ENCODE measurements at places on chromosomes 6 and 20.
A peak's percentile ranks its signal among the peaks of the same experiment; 100 is the strongest.

- DNase-seq: no peak
Measured at GRCh38 chr6:101344885-101345284, 48.6 kb upstream of the GRIK2 start.

GRCh38 chr6:104134876-104135275 lies 724.8 kb downstream of the HACE1 start:
- no peak for DNase-seq

GRCh38 chr20:62141397-62142251 lies 1.6 kb downstream of the PSMA7 start:
- peak; percentile 25 for DNase-seq

DNA sequence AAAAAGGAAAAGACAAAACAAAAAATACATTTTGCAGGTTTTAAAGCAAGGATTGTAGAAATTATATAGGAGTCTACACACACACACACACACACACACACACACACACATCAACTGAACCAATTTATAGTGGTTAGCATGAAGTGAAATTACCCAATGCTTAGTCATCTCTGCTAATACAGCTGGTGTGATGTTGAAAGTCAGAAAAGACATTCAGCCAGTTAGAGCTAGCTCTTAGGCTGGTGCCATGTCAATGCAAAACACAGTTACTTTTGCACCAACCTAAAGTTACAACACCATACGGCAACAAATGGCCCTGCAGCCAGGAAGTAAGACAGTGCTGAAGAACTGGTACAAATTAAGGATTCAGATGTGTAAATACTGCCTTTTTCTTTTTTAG lies 15.2 kb downstream of the FAM210B start:
- peak; percentile 20 for DNase-seq

DNA sequence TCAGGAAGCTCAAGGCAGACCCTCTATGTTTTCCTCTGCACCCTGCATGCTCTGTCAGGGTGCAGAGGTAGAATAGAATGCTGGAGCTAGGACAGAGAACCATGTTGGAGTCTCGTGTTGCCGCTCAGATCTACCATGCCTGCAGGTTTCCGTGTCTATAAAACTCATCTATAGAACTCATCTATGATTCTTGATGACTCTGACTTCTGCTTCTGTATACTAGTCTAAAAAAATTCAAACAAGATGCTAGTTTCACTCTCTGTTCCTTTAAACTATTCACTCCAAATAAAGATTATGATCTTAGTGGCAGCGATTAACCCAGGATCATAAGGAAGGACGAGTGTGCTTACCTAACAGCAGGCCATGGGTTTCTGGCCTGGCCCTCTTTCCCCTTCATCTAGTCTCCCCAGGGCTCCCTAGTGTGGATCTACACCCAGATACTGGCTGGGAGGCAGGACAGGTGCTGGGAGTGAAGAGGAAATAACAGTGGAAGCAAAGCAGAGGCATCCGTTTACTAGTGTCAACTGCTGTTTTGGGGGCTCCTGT lies 162.7 kb upstream of the SUPT3H start:
- DNase-seq: no peak

GRCh38 chr6:105087571-105088211 lies 92.1 kb downstream of the POPDC3 start:
- peak; percentile 63 for DNase-seq

- DNase-seq: no peak
Measured at GRCh38 chr20:22801528-22801927, 217.2 kb upstream of the FOXA2 start.

GRCh38 chr20:50120935-50121693 lies 8.2 kb upstream of the UBE2V1 start:
- peak; percentile 66 for DNase-seq

DNA sequence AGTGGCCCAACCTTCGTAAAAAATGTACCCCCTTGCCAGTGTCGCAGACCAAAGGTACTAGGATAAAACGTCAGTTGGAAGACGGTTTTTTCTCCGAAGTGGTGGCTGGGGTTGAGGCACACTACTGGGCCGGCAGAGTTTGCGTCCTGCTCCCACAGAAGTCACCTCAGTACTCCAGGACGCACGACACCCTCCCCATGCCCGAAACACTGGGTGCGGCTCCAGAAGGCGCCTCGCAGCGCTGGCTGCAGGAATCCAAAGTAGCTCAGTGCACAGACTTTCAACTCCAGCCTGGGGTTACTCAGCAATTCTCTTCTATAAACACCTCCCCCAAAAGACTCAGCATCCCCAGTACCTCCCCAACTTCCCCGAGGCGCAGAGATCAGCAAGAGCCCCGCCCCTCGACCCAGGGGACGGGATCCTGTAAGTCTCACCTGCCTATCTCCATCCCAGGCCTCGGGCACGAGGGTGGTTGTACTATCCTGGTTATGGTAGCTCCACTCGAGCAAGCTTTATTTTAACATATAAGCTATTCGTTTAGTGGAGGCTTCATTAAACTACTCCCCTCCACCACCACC lies 88.2 kb downstream of the ZFP64 start:
- no peak for DNase-seq

GRCh38 chr20:44040202-44040915 lies 125.7 kb downstream of the TOX2 start:
- DNase-seq: no peak

- DNase-seq: no peak
Measured at GRCh38 chr6:41939176-41939847, 2.3 kb downstream of the CCND3 start.

- DNase-seq: no peak
Measured at GRCh38 chr6:26319405-26320128, 45.4 kb upstream of the BTN3A2 start.

GRCh38 chr6:129498541-129498940 lies 211.4 kb downstream of the ARHGAP18 start:
- no peak for DNase-seq

DNA sequence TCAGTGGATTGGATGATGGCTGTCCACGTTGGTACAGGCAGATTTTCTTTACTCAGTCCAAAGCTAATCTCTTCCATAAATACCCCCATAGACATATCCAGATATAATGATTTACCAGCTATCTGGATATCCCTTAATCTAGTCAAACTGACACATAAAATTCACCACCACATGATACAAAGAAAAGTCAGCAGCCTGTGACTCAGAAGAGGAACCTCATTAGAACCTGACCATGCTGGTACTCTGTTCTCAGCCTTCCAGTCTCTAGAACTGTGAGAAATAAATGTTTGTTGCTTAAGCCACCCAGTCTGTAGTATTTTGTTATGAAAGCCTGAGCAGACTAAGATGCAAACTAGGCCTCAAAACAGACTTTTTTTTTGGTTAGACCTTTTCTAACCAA lies 431.3 kb upstream of the RNF217 start:
- DNase-seq: no peak

GRCh38 chr20:63291811-63292210 lies 1.2 kb upstream of the COL20A1 start:
- no peak for DNase-seq
